Activated CD4-positive, alpha-beta T cell treated with anti-CD3 and anti-CD28 coated beads, Interleukin-2, amount 10 ng/mL, durations not matched to agents 7 days and 5 days (primary cell): ENCODE measurements at places on chromosomes 13 and 19. TPM values are rescaled to one million over a fixed set of nuclear protein-coding genes. Genes with fewer than 3 reads are reported as not detected.

GRCh38 chr13:80717776-80718175, 376.9 kb upstream of the SPRY2 start:
- no peaks in the 10 kb centered on the region for H3K27me3 ChIP-seq
- H3K4me3 ChIP-seq, result no peak overlapping the region
- no peaks in the 10 kb centered on the region for H3K4me1 ChIP-seq
- H3K36me3 ChIP-seq, result no peaks in the 10 kb centered on the region

- no peak for DNase-seq
- H3K4me1 ChIP-seq, result no peaks in the 10 kb centered on the region
- no peak overlapping the region for H3K27ac ChIP-seq
- H3K4me3 ChIP-seq, result no peak overlapping the region
- no peaks in the 10 kb centered on the region for H3K27me3 ChIP-seq
Measured at GRCh38 chr13:87810920-87811344, 139.8 kb downstream of the SLITRK5 start.

- peaks cover 48% of the 10 kb centered on the region for H3K27me3 ChIP-seq
- H3K27ac ChIP-seq, result no peak overlapping the region
- H3K4me3 ChIP-seq, result no peak overlapping the region
- no peaks in the 10 kb centered on the region for H3K36me3 ChIP-seq
- peaks cover 12% of the 10 kb centered on the region for H3K4me1 ChIP-seq
Measured at GRCh38 chr13:110575322-110576069, 14.0 kb upstream of the RAB20 start.

DNA sequence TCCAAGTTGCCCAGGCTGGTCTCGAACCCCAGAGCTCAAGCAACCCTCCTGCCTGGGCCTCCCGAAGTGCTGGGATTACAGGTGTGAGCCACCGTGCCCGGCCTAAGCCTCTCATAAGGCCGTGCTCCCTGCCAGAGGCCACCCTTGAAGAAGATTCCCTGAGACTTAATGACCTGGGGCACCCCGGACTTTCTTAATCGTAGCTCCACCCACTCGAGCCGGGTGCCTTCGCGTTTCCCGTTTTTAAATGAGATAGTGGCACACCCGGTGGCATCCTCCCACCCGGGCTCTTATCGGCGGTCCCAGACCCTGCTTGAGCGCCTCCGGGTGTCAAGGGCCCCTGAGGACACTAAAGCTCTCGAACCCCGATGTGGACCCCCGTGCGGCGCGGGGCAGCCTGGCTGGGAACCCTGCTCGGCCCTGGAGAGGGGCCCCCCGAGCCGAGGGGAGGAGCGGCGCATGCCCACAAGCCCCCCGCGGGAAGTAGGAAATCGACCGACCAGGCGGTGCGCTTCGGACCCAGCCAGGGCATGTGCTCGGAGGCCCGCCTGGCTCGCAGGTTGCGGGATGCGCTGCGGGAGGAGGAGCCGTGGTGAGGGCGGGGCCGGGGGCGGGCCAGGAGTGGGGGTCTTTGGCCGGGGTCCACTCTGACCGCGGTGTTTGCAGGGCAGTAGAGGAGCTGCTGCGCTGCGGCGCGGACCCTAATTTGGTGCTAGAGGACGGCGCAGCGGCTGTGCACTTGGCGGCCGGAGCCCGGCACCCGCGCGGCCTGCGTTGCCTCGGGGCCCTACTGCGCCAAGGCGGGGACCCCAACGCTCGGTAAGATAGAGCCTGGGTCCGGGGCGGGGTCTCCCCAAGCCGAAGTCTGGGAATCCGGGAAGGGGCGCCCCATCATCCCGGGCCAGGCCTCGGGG, at the start of gene ANKLE1:
Gene ANKLE1, plus strand, starts transcription at position 511 of the 914 bp plus-strand sequence. Its CDS starts 20 bp downstream, at position 531.
- H3K36me3 ChIP-seq, result peaks cover 7% of the 10 kb centered on the region
- H3K4me3 ChIP-seq, result peak within 1 kb of the TSS; percentile 72
- no peak for DNase-seq

- H3K36me3 ChIP-seq, result peaks cover 6% of the 10 kb centered on the region
- DNase-seq, result no peak
- no peak overlapping the region for H3K4me3 ChIP-seq
Measured at GRCh38 chr19:46620716-46621115, 4.2 kb downstream of the PTGIR start.

DNA sequence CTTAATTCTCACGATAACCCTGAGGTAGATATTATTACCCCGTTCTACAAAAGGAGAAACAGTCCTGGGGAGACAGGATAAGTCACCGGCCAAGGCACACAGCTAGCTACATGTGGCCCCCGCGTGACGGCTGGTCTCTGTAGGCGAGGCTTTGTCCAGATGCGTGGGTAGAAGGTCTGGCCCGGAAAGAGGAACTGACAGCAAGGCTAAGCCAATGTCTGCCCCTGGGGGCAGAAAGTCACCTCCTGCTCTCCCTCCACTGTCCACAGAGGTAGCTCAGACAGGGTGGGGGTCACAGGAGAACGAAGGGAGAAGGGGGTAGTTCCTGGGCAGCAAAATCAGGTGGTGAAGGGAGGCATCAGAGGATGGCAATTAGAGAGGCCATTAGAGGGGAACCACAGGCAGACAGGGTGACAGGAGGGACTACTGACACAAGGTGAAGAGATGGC, 1.8 kb downstream of the APOC4 start:
- no peak for DNase-seq
- no peaks in the 10 kb centered on the region for H3K36me3 ChIP-seq
- H3K4me1 ChIP-seq, result no peaks in the 10 kb centered on the region

DNA sequence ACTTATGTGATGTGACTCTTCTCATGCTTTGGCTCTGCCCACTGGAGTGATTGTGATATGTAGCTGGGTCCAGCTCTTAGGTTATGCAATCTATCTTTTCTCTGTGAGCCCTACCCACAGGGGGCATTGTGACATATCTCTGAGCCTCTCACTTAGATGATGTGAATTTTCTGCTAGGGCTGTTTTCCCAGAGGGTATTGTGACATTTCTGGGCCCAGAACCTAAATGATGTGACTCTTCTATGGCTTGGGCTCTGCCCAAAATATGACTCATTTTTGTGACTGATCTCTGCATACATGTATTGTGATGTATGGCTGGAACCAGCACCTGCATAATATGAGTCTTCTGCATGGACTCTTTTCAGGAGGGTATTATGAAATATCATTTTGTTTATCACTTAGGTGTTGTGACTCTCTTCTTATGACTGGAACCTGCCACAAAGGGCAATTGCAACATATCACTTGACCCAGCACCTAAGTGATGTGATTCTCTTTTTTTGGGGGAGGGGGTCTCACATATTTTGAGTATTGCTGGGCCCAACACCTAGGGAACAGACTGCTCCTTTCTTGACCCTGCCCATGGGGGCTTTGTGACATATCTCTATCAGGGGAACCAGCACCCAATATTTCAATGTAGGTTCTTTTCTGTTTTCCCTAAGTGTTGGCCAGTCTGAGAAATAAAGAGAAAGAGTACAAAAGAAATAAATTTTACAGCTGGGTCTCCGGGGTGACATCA, 12.1 kb upstream of the ZNF254 start:
- H3K4me3 ChIP-seq, result no peak overlapping the region
- H3K27ac ChIP-seq, result no peak overlapping the region
- DNase-seq, result no peak
- peaks cover 4% of the 10 kb centered on the region for H3K4me1 ChIP-seq

- no peaks in the 10 kb centered on the region for H3K36me3 ChIP-seq
- no peak overlapping the region for H3K27ac ChIP-seq
- no peaks in the 10 kb centered on the region for H3K4me1 ChIP-seq
- no peaks in the 10 kb centered on the region for H3K27me3 ChIP-seq
- no peak overlapping the region for H3K4me3 ChIP-seq
Measured at GRCh38 chr13:93635616-93636032, 409.0 kb downstream of the GPC6 start.

- DNase-seq, result no peak
- H3K36me3 ChIP-seq, result no peaks in the 10 kb centered on the region
- peak overlapping the region; percentile 80 for H3K27ac ChIP-seq
- no peak overlapping the region for H3K4me3 ChIP-seq
Measured at GRCh38 chr19:1232652-1233072, 5.1 kb downstream of the CBARP start.

DNA sequence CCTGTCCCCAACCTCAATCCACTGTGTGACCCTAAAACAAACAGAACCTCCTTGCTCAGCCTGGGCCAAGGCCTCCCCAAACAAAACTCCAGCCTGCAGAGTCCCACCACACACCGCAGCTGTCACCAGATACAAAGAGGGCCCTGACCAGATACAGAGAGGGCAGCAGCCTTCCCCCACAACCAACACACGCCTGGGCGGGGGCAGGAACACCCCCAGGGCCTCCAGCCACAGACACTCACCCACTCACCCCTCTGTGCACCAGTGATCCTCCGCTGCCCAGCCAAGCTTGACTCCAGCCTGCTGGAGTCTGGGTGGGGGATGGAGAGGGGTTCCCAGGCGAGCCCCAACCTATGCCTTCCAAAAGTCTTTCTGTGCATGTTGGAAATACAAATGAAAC, 5.9 kb upstream of the CIRBP start:
- H3K36me3 ChIP-seq, result peaks cover 7% of the 10 kb centered on the region
- peak overlapping the region; percentile 46 for H3K27ac ChIP-seq
- no peak for DNase-seq
- H3K4me1 ChIP-seq, result peaks cover 55% of the 10 kb centered on the region

DNA sequence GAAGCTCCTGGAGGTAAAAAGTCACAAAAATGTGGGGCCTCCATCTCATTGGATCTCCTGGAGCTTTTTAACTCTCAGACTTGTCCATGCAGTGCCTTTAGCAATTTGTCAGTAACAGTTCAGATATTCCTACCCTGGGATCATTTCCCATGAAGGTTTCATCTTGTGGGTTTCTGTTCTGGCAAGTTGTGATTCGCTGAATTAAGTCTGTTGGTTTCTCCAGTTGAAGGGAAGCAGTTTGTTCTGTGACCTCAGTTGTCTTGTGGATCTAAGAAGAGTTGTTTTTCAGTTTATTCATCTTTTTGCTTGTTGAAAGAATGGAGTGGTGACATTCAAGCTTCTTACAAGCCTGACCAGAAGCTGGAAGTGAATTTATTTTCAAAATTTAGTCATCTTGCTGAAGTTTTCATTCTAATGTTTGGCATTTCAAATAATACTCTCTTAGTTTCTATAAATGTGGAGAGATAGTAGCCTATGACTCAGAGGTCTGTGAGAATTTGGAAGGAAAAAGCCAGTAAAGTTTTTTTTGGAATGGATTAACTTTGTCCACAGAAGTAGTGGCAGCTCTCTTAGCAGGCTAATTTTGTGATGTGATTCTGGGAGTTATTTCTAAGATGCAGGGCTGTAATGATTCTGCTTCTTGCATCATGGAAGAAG, 120.1 kb upstream of the CSNK1A1L start:
- no peaks in the 10 kb centered on the region for H3K4me1 ChIP-seq
- no peak overlapping the region for H3K4me3 ChIP-seq

GRCh38 chr13:40549500-40550094, 116.8 kb downstream of the FOXO1 start:
- no peak overlapping the region for H3K27ac ChIP-seq
- H3K36me3 ChIP-seq, result peaks cover 8% of the 10 kb centered on the region
- no peak for DNase-seq
- H3K27me3 ChIP-seq, result no peaks in the 10 kb centered on the region

DNA sequence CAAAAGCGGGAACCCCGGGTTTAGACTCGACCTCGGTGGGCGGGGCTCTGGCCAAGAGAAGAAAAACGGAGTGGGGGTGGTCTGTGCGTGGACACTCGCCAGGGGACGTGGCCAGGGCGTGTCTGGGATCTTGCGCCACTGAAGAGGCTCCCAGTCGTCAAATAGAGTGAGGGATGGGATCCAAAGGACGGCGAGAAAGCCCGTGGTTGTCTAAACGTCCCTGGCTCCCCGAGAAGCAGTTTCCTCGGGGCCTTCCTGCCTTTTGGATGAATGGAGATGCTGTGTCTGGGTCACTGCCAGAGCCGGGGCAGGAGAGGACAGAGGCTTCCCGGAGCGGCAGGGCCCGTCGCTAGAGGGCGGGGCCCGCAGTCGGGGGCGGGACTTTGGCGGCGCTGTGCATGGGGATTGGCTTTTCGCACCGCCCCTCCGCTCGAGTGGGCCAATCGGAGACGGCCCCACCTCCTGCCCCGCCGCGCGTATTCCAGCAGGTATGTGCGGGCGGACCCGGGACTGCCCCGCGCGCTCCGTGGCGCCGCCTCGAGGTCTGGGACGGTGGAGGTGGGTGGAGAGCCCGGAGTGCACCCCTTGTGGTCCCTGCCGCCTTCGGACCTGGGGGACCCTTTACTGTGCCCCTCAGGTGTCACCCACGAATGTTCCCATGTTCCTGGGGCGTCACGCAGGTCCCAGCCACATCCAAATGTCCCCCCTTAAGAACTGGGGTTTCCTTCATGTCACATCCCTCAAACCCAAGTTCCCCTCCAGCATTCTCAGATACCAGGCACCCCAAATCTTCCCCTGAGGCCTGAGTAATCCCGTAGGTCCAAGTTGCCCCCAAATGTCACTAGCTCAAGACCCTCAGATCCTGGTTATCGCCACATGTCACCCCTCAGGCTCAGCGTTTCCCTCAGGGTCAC, 38.3 kb downstream of the ZSWIM4 start:
- peak overlapping the region; percentile 83 for H3K27ac ChIP-seq
- H3K27me3 ChIP-seq, result no peaks in the 10 kb centered on the region
- peak; percentile 90 for DNase-seq
- H3K4me1 ChIP-seq, result peaks cover 47% of the 10 kb centered on the region

DNA sequence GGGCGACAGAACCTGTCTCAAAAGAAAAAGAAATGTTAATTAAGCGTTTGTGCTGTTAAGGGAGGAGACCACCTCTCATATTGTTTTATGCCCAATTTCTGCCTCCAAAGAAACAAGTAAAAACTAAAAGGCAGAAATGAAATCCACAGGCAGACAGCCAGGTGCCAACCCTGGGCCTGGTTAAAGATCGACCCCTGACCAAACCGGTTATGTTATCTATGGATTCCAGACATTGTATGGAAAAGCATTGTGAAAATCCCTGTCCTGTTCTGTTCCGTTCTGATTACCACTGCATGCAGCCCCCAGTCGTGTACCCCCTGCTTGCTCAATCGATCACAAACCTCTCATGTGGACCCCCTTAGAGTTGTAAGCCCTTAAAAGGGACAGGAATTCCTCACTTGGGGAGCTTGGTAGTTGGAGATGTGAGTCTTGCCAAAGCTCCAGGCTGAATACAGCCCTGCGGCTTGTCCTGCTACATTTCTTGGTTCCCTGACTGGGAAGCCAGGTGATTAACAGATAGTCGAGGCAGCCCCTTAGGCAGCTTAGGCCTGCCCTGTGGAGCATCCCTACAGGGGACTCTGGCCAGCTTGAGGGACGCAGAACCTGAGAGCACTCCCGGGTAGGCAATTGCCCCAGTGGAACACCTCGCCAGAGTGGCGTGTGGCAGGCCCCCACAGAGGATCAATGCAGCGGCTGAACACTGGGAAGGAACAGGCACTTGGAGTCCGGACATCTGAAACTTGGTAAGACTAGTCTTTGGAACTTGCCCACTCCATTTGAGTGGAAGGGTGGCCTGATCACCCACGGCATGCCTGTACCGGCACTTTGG, 748 bp upstream of the ZNF552 start:
- no peak for DNase-seq
- peaks cover 54% of the 10 kb centered on the region for H3K4me1 ChIP-seq
- H3K27me3 ChIP-seq, result no peaks in the 10 kb centered on the region
- H3K4me3 ChIP-seq, result peak overlapping the region; percentile 95
- H3K36me3 ChIP-seq, result peaks cover 29% of the 10 kb centered on the region
- H3K27ac ChIP-seq, result peak overlapping the region; percentile 94

Gene SMIM44
- total RNA-seq, result not detected

Gene PSG6
- total RNA-seq, result not detected

Gene TMEM59L
- total RNA-seq, result 0.12 TPM

Gene BLOC1S3
- total RNA-seq, result 15.3 TPM

Gene ZNF222
- 2.8 TPM for total RNA-seq

Gene OR7A5
- not detected for total RNA-seq

Gene OXGR1
- not detected for total RNA-seq

Gene ASF1B
- total RNA-seq, result 119 TPM

Gene ZNF333
- 14.9 TPM for total RNA-seq
